ENCODE measurements at places on chromosomes 2 and 18.

- no peak for DNase-seq
Observed at GRCh38 chr2:20603791-20604190, 47.1 kb downstream of the HS1BP3 start.

DNA sequence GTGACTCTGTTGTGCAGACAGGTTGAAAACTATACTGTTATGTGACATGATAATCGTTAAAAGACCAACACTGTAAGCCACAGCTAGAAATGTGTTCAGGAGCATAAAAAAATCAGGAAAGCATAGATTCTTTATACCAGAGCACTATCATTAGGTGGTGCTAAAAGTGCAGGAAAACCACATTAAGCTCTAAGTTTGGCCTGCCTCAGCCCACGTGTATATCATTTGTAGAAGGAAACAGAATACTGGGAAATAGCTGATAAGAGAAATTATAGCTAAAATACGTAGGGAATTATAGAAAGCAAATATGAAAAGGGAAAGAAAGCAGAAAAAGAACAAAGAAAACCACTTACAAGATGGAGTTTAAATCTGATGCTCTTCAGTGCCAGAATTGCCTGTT is 26.5 kb upstream of the C2orf74 start:
- no peak for DNase-seq

GRCh38 chr2:26772064-26773001 is 8.2 kb downstream of the SLC35F6 start:
- DNase-seq, result no peak

DNA sequence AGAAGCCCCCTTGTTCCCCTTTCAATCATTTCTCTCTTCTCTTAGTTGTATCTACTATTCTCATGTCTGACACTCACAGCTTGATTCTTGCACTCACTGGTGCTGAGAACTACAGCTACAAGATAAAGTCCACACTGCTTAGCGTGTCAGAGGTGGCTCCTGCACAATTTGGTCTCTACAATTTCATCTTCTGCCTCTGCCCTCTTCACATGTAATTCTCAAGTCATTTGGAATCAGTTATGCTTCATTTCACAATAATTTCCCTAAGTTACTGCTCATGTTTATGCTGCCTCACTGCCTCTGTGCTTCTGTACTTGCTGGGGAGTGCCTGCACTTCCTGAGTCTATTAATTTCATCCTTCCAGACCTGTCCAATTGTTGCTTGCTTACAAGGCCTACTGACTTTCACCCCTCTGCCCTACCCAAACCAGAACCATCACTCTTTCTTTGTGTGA is 11.6 kb upstream of the NAB1 start:
- DNase-seq, result no peak

GRCh38 chr2:120803764-120804335 is 68.2 kb downstream of the GLI2 start:
- no peak for DNase-seq

DNA sequence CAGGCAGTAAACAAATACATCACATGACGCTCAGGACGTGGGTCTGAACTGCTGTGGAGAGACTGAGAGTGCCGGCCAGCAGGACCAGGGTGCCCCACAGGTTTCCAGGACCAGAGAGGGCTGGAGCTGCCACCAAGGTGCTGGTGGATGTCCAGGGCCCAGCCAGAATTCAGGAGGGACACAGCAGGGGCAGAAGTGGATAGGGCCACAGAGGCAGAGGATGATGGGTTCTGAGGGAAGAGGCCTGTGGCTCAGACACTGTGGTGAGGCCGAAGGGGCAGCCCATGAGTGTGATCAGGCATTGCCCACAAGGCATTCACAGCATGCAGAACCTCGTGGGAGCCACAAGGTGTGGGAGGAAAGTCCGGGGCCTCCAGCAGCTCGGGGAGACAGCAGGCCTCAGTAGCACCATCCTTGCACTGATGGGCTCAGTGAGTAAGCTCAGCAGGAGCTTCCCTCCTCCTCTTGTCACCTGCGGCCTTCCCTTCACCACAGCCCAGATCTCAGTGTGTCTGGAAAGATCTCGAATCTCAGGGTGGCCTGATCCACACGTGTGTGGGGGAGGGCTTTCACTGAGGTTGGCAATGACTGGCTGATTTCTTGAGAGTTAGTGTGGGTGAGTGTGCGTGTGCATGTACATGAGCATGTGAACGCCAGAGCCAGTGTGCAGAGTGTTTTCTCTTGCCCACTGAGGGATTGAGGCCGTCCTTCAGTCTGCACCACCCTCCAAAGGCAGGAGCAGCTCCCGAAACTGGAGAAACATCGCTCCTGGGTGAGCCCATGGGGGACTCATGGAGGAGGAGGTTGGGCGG is 181.8 kb upstream of the RAB6C start:
- no peak for DNase-seq

DNA sequence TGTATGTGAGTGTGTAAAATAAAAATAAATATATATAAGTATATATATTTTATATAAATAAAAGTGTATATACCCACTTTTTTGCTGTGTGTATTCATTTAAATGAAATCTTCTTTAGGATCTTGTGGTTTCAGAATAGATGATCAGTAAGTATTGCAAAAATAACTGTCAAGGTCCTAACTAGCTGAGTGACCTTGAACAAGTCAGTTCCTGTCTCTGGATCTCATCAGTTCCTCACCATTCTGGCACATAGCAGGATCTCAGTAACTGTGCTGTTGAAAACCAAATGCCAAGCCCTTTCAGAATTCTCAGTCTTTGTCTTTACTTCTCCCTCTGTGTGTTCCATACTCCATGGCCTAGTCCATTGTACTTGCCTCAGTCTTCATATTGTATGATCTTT is 115.3 kb upstream of the CXCR4 start:
- no peak for DNase-seq

GRCh38 chr18:34550902-34551301 is 159.2 kb upstream of the DTNA start:
- peak; percentile 78 for DNase-seq

DNA sequence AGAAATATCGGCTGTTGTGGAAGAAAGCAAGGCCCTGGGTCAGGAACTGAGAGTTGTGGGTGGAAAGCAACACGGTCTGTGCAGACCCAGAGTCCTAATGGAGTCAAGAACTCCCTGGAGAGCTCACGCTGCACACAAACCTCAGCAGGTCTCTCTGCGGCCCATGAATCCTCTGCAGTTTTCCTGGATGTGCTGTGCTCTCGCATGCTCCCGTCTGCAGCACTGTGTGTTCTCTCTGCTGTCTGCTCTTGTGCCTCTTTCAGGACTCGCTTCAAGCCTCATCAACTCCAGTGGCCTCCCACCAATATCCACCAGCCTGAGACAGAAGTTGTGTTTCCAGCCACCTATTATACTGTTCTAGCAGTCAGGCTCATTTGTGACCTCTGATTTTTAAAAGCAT is 24.3 kb downstream of the RNU4ATAC start:
- no peak for DNase-seq
